ENCODE measurements at places on chromosomes 12 and 14. TPM values are rescaled to one million over a fixed set of nuclear protein-coding genes. Genes with fewer than 3 reads are reported as not detected.

DNA sequence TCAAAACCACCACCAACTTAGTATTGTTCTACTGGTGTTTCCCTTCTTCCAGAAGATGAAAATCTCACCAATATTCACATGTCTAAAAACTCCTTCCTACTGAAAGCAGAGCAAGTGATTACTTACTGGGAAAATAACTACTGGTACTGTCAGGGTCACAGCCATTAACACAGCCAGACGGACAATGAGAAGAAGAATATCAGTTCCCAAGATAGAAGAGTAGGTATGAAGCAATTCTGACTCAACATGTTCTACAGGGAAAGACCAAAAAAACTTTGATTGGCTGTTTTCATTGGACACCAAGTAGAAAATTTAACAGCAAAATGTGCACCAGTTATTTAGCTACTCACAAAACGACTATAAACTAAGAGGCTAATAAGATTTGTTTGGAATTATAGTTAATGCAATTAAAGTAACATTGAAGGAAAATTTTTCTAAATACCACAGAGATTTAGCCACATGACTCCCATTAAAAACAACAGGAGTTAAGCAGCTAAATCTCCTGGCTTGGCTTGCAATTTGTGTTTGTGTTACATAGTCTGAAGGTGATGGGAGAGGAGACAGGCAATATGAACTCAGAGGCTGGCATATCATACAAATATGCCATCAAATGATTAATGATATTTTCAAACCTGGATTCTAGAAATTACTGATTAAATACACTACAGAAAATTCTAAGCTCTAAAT is 9.5 kb downstream of the SLC38A2 start:
- H3K4me1 ChIP-seq = peaks cover 85% of the 10 kb centered on the region
- H3K4me3 ChIP-seq = no peak overlapping the region
- no peak overlapping the region for H3K27ac ChIP-seq
- DNase-seq = no peak
- H3K36me3 ChIP-seq = peaks cover 7% of the 10 kb centered on the region
- no peaks in the 10 kb centered on the region for H3K27me3 ChIP-seq

DNA sequence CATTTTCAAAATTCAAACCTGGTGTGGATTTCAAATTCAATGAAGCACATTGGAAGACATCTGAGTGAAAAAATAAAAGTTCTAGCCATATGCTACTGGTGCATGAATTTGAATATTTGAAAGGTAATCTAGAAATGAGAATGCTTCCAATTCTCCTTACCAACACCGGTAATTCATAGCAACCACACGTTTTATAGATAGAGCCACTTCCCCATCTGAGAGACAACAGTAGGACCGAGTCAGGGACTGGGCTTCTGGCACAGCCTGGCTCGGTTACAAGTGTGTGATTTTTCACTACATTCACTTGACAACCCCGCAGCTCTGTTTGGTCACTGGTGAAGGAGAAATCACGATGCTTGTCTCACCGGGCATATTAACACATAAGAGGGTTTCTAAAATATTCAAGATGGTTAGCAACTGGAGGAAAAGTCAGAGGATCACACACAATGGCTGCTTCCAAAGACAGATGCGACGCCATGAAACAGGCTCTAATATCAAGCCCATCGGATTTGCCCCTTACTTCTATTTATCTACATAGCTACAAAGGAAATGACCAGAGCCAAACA is 86.5 kb upstream of the FOXN3 start:
- H3K4me3 ChIP-seq = no peak overlapping the region
- no peaks in the 10 kb centered on the region for H3K27me3 ChIP-seq
- H3K4me1 ChIP-seq = no peaks in the 10 kb centered on the region
- DNase-seq = no peak

DNA sequence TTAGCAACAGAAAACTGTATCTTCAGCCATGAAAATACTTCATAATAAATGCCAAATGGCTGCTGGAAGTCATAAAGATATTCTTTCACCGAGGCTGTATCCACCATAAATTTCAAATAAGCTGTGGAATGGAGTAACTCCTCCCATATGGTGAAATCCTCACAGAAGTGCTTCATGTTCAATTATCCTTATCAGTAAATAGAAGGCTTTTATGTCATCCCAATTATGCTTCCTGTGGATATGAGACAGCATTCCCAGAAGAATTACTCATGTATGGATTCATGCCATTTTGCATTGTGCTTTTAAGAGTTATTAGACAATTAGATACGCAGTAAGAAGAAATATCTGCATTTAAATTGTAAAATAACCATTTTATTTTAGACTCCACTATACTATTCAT is 99.0 kb downstream of the RTN1 start:
- H3K27ac ChIP-seq = no peak overlapping the region
- no peaks in the 10 kb centered on the region for H3K36me3 ChIP-seq
- no peaks in the 10 kb centered on the region for H3K4me1 ChIP-seq
- H3K27me3 ChIP-seq = no peaks in the 10 kb centered on the region
- H3K4me3 ChIP-seq = no peak overlapping the region

DNA sequence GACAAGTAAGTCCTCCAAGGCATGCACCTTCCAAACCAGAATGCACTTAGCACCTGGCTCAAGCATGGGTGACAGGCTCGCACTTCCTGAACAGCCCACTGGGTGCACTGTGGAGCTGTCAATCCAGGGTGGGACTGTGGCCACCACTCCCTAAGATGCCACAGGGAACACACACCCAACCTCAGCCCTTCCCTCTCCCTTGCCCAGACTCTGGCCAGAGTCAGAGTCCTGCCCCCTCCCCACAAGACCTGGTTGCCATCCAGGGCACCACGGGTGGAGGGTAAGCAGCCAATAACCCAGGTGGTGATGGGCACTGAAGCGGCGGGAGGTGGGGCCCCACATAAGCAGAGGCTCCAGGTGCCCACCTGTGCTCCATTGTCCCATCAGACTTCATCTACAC is 160.6 kb downstream of the MYRFL start:
- DNase-seq = no peak
- H3K4me3 ChIP-seq = no peak overlapping the region
- H3K36me3 ChIP-seq = no peaks in the 10 kb centered on the region
- H3K27me3 ChIP-seq = no peaks in the 10 kb centered on the region

- H3K4me3 ChIP-seq = no peak overlapping the region
- no peak for DNase-seq
- H3K4me1 ChIP-seq = no peaks in the 10 kb centered on the region
- H3K27ac ChIP-seq = no peak overlapping the region
- H3K27me3 ChIP-seq = no peaks in the 10 kb centered on the region
Measured at GRCh38 chr12:86091681-86092080, 164.5 kb downstream of the MGAT4C start.

DNA sequence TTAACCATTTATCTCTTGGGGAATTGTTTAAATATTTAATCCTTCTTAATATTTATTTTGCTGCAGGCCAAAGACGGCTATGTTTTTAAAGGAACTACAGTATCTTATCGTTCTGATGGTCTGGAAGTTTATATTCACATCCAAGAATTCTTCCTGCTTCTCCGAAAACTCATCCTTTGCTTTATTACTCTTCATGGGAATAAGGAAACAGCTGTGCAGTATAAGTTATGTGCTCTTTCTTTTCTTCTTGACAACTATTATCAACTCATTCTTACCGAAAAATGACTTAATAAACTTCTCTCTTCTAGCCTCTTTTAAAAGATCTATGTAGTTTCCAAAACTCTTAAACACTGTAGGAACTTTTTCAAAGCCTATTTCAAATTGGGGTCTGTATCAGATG is 335.6 kb upstream of the NOVA1 start:
- H3K4me3 ChIP-seq = no peak overlapping the region
- DNase-seq = no peak
- H3K36me3 ChIP-seq = no peaks in the 10 kb centered on the region
- no peaks in the 10 kb centered on the region for H3K27me3 ChIP-seq

- H3K27ac ChIP-seq = no peak overlapping the region
- H3K4me3 ChIP-seq = no peak overlapping the region
- DNase-seq = no peak
- H3K27me3 ChIP-seq = no peaks in the 10 kb centered on the region
- no peaks in the 10 kb centered on the region for H3K36me3 ChIP-seq
Measured at GRCh38 chr14:58584383-58584782, 53.4 kb upstream of the DACT1 start.

DENR gene
- 25.1 TPM for total RNA-seq

Measured in tibial nerve (tissue), 4 donors.